ENCODE measurements at places on chromosomes 3 and 15.

DNA sequence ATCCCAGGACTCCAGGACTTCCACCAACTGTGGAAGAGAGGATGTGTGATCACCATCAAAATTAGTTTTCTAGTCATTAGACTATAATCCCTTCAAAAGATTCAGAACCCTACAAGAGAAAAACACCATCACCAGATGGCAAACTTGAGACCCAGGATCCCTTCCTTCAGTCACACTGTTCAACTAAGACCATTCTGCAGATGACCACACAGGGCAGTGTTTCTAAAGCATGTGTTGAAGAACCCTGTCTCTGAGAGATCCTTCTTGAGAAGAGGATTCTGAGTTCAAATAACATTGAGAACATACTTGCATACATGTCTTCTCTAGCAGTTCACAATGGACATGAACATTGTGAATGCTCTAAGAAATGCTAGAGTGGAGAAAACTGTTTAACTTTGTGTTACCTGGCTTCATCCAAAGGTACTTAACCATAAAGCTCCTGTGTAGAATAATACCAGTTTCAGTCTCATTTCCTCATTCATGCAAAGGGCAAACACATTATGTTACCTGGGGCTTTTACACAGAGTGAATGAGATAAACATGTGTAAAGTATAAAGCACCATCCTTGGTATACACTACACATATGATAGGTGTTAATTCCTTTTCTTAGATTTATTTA lies 2.4 kb upstream of the ADGRG7 start:
- H3K27ac ChIP-seq = no peak overlapping the region
- H3K27me3 ChIP-seq = no peaks in the 10 kb centered on the region
- no peaks in the 10 kb centered on the region for H3K36me3 ChIP-seq
- DNase-seq = no peak
- H3K4me1 ChIP-seq = no peaks in the 10 kb centered on the region
- H3K4me3 ChIP-seq = no peak overlapping the region

DNA sequence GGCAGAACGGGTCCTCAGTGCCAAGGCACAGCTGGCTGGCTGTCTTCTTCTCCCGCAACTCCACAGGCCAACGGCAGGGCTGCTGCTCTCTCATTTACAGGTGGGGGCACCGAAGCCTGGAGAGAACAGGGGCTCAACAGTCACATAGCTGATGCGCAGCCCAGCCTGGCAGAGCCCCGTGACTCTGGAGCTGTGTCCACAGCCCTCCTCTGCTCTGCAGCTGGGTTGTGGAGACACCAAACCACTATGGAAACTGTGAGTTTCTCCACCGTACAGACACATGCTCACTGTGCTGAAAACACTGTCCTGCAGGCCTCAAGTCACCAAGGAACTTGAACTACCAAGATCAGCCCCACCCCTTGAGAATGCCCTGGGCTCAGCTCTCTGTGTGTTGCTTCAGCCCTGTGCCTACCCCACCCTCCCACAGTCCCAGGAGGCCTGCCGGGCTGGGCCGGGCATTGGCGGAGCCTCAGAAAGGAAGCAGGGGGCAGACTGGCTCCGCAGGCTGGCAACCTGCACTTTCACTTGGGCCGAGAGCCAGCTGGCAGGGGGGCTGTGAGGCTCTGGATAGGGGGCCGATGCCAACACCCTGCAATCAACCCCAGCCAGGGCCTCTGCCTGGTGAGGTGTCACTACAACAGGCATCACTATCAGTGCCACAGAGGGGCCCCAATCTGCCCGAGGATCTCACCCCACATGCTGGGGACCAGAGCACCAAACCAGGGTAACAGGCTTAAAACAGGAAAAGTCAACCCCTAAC lies 113.7 kb upstream of the RPL32 start:
- H3K36me3 ChIP-seq = no peaks in the 10 kb centered on the region
- no peaks in the 10 kb centered on the region for H3K27me3 ChIP-seq
- peaks cover 99% of the 10 kb centered on the region for H3K4me1 ChIP-seq
- peak overlapping the region; percentile 91 for H3K27ac ChIP-seq
- DNase-seq = peak; percentile 85

GRCh38 chr15:56042031-56042430 lies 48.6 kb upstream of the NEDD4 start:
- no peaks in the 10 kb centered on the region for H3K36me3 ChIP-seq
- no peaks in the 10 kb centered on the region for H3K4me1 ChIP-seq
- no peak overlapping the region for H3K4me3 ChIP-seq
- no peak for DNase-seq

GRCh38 chr3:176431991-176432390 lies 765.3 kb downstream of the TBL1XR1 start:
- H3K27ac ChIP-seq = no peak overlapping the region
- H3K4me3 ChIP-seq = no peak overlapping the region
- H3K4me1 ChIP-seq = peaks cover 4% of the 10 kb centered on the region
- no peak for DNase-seq
- no peaks in the 10 kb centered on the region for H3K27me3 ChIP-seq

GRCh38 chr3:17844236-17844635 lies 101.8 kb upstream of the TBC1D5 start:
- no peaks in the 10 kb centered on the region for H3K36me3 ChIP-seq
- no peaks in the 10 kb centered on the region for H3K4me1 ChIP-seq
- DNase-seq = no peak

DNA sequence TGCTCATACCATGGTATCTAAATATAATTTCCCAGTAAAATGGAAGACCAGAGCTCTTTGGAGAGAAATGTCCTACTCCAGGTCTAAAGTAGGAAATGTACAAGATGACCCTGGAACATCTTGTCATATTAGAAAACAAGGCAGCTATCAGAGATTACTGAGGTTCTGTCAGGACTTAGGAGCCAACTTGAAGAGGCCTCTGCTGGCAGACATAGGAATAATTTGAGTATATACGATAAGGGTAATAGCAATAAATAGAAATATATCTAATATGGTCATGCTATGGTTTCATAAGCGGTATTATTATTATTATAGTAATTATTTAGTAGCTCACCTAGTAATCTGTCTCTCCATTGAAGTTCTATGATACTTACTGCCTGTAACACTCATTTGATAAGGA lies 224.2 kb downstream of the SOX2 start:
- H3K27me3 ChIP-seq = no peaks in the 10 kb centered on the region
- no peaks in the 10 kb centered on the region for H3K4me1 ChIP-seq
- H3K4me3 ChIP-seq = no peak overlapping the region
- no peak overlapping the region for H3K27ac ChIP-seq

DNA sequence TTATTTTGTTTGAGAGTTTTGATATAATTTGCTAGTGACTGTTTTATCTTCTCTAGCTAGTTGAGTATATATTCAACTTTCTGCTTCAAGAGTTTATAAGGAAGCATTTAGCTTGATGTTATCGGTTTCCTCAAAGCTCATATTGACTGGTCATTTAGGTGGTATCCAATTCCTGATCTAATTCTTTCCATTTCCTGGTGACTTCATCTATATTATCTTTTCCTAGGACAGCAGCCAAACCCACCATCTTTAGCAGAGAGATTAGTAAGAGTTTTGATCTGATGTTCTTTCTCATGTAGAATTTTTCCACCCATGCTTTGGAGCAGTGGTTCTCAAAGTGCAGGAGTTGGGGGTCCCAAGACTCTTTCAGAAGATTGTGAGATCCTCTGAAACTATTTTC lies 148.6 kb upstream of the STT3B start:
- no peaks in the 10 kb centered on the region for H3K27me3 ChIP-seq
- H3K36me3 ChIP-seq = no peaks in the 10 kb centered on the region
- no peak for DNase-seq
- H3K4me1 ChIP-seq = no peaks in the 10 kb centered on the region

GRCh38 chr3:61985020-61985419 lies 388.3 kb downstream of the FEZF2 start:
- H3K27me3 ChIP-seq = no peaks in the 10 kb centered on the region
- no peak overlapping the region for H3K4me3 ChIP-seq
- no peak for DNase-seq
- no peaks in the 10 kb centered on the region for H3K36me3 ChIP-seq
- no peak overlapping the region for H3K27ac ChIP-seq
- peaks cover 2% of the 10 kb centered on the region for H3K4me1 ChIP-seq

- peaks cover 22% of the 10 kb centered on the region for H3K27me3 ChIP-seq
- no peak for DNase-seq
- no peaks in the 10 kb centered on the region for H3K36me3 ChIP-seq
These were observed 1.9 kb upstream of the VWA5B2 start for GRCh38 chr3:184227481-184227935.

DNA sequence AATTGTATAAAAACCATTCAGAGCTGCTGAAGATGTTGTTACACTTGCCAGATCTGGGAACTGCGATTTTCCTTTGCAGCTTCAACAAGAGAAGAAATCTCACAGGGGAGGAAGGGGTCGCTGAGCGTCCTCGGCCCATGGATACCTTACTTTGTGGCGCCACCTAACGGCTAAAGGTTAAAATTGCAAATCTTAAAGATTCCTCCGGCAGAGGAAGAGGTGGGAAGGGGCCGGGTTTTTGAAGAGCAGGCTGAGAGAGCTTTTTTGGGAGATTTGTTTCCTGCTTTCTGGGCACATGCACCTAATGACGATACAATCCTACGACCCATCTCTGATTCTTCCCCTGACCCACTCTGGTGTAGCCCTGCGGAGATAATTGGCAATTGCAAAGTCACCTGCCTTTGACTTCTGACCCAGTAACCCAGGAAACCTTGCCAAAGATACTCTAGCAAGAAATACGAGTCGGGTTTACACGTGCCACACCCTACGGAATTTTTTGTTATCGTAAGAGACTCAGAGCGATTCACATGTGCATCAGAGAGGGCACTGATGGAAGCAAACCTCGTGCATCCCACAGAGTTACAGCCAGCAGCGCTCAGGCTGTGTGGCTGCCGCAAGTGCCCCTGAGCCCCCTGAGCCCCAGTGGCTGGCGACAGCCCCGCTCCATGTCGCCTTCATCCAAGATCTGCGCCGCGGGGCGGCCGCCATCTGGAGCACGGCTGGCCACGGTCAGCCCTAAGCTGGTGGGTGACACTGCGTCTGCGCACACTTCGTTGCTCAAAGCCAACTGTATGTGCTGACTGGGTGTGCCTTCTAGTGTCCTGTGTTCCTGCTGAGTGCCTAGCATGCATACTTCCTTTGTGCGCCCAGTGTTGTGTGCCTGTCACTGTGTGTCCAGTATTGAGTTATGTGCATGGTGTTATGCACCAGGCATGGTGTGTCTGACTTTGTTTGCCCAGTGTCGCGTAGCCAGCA lies 55.2 kb upstream of the CHRNA7 start:
- H3K4me3 ChIP-seq = peak overlapping the region; percentile 27
- no peak for DNase-seq
- no peaks in the 10 kb centered on the region for H3K27me3 ChIP-seq
- no peaks in the 10 kb centered on the region for H3K4me1 ChIP-seq
- H3K27ac ChIP-seq = no peak overlapping the region
- no peaks in the 10 kb centered on the region for H3K36me3 ChIP-seq

Data from thoracic aorta (tissue), 2 donors.